ENCODE measurements at places on chromosomes 11 and 22. TPM values are rescaled to one million over a fixed set of nuclear protein-coding genes. Genes with fewer than 3 reads are reported as not detected.

The FOLR2 gene
- 14.7 TPM for total RNA-seq

The VWCE gene
- 0.49 TPM for total RNA-seq

The ABCG4 gene
- total RNA-seq: under 0.01 TPM

GRCh38 chr11:65305501-65306268 is 9.0 kb upstream of the CDC42EP2 start:
- DNase-seq: peak; percentile 90

DNA sequence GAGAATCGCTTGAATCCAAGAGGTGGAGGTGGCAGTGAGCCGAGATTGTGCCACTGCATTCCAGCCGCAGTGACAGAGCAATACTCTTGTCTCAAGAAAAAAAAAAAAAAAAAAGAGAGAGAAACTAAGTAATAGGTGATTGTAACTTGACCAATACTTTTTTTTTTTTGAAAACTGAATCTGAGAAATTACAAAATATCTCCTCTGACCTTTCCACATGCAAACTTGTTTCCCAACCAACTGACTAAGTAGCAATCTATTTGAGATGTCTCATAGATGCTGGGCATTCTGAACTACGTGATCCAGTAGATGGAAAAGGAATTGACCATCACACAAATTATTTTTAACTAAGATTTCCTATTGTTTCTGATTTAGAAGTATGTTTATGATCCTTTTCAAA is 407.3 kb upstream of the CHORDC1 start:
- no peak for DNase-seq

DNA sequence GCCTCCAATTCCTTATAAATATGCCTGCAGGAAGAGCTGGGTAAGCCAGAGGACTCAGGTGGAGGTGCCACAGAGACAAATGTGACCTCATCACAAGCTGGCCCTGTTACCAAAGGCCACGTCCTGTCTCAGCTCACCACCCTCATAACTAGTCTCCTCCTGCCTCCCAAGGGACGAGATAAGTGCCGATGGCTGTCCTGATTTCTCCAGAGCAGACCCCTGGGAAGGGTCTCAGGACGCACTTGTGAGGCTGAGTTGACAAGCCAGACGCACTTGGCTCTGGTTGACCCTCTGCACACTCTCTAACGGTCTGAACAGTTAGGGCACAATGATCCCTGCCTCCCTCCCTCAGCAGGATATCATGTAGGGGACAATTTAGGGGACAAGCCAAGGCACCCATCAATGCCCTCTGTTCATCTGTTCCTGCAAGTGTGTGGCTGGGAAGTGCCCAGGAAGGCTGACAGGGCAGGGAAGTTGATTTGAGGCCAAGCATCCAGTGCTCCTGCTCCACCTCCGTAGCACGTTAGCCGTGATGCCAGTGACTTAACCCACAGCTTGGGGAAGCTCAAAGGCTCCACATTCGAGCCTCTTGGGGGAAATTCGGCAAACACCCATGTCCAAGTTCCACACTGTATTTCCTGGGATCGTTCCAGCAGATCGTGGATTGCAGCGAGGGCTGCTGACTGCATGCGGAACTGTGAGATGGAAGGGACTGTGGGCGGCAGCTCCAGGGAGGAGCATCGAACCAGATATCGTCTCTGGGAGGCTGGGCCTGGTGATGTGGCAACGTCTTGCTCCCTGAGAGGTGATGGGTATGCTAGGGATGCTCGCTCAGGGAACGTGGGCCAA is 2.8 kb downstream of the SMIM38 start:
- no peak for DNase-seq

DNA sequence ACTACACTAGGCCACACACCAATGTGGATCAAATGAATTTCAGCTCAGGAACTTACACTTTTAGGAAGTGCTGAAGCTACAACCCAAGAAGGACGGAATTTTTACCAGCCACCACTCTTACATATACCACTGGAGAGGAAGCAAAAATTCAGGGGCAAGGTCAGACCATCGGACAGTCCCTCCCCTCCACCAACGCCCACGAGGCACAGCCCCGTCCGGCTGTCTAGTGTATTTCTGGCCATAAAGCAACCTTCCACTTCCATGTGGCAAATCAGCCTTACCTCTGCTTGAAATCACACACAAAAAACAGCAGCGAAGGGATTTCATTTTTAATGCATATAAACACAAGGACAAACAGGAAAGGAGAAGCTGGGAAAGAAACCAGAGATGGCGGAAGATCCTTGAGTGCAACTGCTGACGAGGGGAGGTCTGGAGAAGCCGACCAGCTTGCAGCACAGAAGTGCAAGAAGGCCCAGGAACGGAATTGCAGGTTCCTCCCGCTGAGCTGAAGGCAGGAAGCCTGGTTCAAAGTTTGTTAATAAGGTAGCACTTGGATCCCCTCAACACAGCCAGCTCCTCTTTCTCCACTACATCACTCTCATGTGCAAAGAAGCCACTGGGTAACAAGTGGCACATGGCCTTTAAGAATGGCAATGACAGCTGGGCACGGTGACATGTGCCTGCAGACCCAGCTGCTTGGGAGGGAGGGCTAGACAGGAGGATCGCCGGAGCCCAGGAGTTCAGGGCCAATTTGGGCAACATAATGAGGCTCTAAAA is 71.5 kb downstream of the SHANK2 start:
- peak; percentile 36 for DNase-seq

GRCh38 chr11:129911298-129911697 is 15.9 kb upstream of the NFRKB start:
- no peak for DNase-seq

Measured in sigmoid colon (tissue), 7 donors.